SK-N-SH (cell line): ENCODE measurements at places on chromosomes 4 and X. TPM values are rescaled to one million over a fixed set of nuclear protein-coding genes. Genes with fewer than 3 reads are reported as not detected.

Gene ADRA2C
- 0.15 and 0.36 TPM in 2 replicates for polyA plus RNA-seq

Gene ABCB7
- polyA plus RNA-seq, result 19.3 and 20.4 TPM in 2 replicates

Gene CXCL6
- 0.02 and 0.03 TPM in 2 replicates for polyA plus RNA-seq

Gene PLCXD1
- polyA plus RNA-seq, result 14.8 and 15.1 TPM in 2 replicates

Gene OTUD6A
- polyA plus RNA-seq, result not detected in 2 replicates

Gene JCHAIN
- polyA plus RNA-seq, result 1.0 and 1.1 TPM in 2 replicates

Gene MTMR8
- 0.21 and 0.35 TPM in 2 replicates for polyA plus RNA-seq

Gene EREG
- not detected in 2 replicates for polyA plus RNA-seq

Gene GAGE12H
- polyA plus RNA-seq, result not detected in 2 replicates

Gene PRKG2
- polyA plus RNA-seq, result not detected in 2 replicates

Gene NR3C2
- 0.02 and 0.03 TPM in 2 replicates for polyA plus RNA-seq

Gene P2RY4
- 0.05 and 0.06 TPM in 2 replicates for polyA plus RNA-seq

Gene OPN1MW
- not detected in 2 replicates for polyA plus RNA-seq

Gene TLL1
- polyA plus RNA-seq, result 0.07 and 0.11 TPM in 2 replicates

Gene BEX2
- polyA plus RNA-seq, result 32.4 and 36.9 TPM in 2 replicates

Gene FIP1L1
- 20.2 and 20.3 TPM in 2 replicates for polyA plus RNA-seq

Gene SPANXA2
- polyA plus RNA-seq, result 26.4 TPM in 1 of 2 replicates, not detected in the other

Gene RGS12
- polyA plus RNA-seq, result 11.4 and 18.4 TPM in 2 replicates

Gene CENPVL1
- 0.03 and 0.06 TPM in 2 replicates for polyA plus RNA-seq

Gene F8A1
- 3.9 and 4.5 TPM in 2 replicates for polyA plus RNA-seq
